Activated CD8-positive, alpha-beta memory T cell treated with anti-CD3 and anti-CD28 coated beads, Interleukin-2, amount 50 U/mL, for 48 hours (primary cell): ENCODE measurements at places on chromosomes 2 and 18.

- DNase-seq: no peak
These were observed 51.7 kb downstream of the COX7A2L start for GRCh38 chr2:42309366-42309765.

DNA sequence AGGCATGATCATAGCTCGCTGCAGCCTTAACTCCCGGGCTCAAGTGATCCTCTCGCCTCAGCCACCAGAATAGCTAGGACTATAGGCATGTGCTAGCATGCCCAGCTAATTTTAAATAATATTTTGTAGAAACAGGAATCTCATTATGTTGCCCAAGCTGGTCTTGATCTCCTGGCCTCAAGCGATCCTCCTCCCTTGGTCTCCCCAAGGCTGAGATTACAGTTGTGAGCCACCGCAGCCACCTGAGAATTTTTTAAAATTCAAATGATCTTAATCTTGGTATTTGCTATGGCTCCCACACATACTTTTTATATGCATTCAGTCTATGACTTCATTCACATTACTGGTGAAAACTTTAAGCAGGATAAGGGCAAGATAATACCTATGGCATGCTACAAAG, 13.1 kb downstream of the KRCC1 start:
- DNase-seq: no peak

GRCh38 chr2:54979321-54980044, 70.8 kb downstream of the RTN4 start:
- DNase-seq: no peak

GRCh38 chr2:128777196-128778035, 458.7 kb upstream of the HS6ST1 start:
- DNase-seq: peak; percentile 34

DNA sequence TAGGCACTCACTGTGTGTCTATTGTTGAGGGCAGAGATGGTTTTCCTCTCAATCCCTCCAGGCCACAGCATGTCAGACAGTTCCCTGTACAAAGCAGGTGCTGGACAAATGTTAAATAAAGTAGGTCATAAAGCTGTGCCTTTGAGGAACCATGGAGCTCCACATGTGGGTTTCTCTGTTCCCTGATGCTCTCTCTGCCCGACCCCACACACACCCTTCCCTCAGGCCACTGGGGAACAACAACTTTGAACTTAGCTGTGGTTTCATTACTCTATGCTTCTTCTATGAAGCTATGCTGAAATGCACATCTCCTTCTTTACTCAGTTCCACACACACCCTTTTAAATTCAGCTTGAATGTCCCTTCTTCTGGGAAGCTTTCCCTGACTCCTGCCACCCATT, 415.3 kb downstream of the HRH4 start:
- DNase-seq: no peak

DNA sequence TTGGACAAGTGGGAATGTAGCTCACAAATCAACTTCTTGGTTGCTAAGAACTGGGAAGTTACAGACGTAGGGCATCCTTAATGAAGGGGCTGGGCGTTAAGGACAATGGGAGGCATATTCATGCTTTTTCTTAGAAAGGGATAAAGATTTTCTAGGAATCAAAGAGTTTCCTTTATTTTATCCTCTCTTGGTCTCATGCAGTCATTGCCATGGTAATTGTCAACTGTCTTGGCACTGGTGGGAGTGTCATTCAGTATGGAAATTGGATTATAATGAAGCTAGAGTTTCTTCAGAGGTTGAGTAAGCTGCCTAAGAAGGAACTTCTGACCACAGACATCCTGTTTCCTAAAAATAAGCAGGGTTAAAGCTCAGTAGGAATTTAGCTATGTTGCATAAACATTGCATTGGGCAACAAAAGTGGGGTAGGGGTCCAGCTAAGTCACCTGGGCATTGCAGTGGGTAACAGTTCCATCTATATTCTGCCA, 114.0 kb downstream of the LYPD6B start:
- no peak for DNase-seq

- DNase-seq: peak; percentile 28
These were observed 6.1 kb downstream of the RNF144A start for GRCh38 chr2:6923319-6923718.

DNA sequence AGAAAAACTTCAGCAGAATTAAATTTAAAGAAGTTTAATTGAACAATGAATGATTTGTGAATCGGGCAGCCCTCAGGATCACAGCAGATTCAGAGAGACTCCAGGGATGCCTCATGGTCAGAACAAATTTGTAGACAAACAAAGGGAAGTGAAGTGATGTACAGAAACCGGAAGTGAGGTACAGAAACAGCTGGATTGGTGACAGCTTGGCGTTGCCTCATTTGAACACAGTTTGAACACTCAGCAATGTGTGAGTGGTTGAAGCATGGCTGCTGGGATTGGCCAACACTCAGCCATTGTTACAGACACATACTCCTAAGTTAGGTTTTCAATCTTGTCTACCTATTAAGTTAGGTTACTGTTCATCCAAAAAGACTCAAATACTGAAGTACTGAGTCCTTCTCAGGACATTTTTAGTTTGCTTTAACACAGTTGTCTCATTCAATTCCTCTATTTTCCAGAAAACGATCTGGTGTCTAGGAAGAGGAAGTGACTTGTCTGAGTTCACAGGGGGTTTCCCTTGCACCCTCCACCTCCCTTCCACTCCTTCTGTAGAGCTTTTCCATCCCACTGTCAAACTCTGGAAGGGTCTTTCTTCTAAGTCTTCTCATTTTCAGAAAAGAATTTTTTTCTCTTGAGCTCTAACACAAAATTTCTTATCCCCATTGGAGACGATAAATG, 137.9 kb downstream of the SLC4A3 start:
- DNase-seq: no peak

GRCh38 chr2:128605421-128605820, 286.8 kb upstream of the HS6ST1 start:
- DNase-seq: no peak

GRCh38 chr18:40524881-40525280, 1430.2 kb upstream of the PIK3C3 start:
- no peak for DNase-seq

GRCh38 chr2:187194049-187194448, 254.0 kb downstream of the CALCRL start:
- DNase-seq: no peak

GRCh38 chr2:162013514-162014475, 60.2 kb downstream of the DPP4 start:
- DNase-seq: no peak

DNA sequence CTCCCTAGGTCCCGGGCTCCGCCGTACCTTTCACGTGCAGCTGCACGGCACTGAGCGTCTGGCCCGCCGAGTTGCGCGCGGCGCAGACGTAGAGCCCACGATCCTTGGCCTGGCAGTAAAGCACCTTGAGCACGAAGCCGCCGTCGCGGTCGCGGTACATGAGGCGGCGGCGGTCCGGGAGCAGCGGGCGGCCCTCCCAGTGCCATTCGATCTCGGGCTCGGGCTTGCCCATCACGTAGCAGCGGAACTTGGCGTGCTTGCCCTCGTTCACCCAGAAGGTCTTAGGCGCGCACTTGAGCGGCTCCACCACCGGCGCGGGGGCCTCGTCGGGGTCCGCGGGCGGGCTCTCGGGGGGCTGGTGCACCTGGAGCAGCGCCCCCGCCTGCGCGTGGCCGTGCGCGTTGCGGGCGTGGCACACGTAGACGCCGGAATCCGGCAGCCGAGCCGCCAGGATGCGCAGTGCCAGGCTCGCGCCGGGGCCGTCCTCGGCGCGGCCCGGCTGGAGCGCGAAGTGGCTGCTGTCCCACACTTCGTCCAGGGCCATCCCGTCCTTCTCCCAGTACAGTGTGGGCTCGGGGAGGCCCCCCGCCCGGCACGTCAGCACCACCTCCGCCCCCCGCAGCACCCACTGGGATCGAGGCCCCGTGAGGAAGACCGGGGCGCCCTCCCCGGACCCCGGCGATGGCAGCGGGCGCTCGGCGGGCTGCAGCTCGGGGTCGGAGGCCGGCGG, 980 bp downstream of the OBSL1 start:
- DNase-seq: no peak

DNA sequence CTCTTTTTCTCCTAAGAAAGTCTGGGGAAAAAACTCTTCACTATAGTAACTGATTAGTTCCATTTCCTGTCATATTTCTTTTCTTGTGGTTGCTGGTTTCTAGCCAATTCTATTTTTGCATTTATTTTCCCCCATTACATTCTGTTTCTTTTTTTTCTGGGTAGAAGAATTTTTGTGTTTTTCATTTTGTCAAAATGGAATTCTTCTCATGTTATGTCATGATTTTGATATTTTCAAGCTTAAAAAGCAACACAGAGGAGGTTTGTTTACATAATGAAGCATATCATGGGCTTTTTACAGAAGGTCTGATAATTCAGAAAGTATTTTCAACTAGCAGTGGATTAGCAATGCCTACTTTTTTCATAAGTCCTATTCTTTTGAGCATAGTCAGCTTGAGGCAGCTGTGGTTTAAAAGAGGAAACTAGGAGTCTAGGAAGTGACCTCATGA, 102.0 kb downstream of the MAP2 start:
- no peak for DNase-seq

GRCh38 chr2:70842401-70842800, 6.8 kb upstream of the CD207 start:
- DNase-seq: no peak

- no peak for DNase-seq
These were observed 154.7 kb downstream of the TSN start for GRCh38 chr2:121910139-121910538.

DNA sequence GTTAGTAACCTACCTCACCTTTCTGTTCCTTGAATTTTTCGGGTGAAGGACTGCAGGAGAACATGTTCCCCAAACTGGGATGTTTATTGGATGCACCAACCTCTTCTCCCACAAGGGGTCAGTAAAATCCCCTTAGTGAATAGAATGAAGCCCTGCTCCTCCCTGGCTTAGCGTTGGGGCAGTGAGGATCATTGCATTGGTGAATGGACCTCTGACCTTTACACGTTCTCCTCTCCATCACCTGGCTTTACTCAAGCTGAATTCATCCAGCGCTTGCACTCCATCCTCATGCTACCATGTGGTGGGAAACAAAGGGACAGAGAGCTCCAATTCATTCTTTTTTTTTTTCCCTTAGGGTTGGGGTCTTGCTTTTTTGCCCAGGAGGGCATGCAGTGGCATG, 157.2 kb downstream of the MIB1 start:
- no peak for DNase-seq

- no peak for DNase-seq
These were observed 8.6 kb downstream of the EPAS1 start for GRCh38 chr2:46305767-46306166.

GRCh38 chr18:45722899-45723298, 1.1 kb upstream of the SLC14A1 start:
- DNase-seq: peak; percentile 88

- no peak for DNase-seq
These were observed 37.5 kb downstream of the CMPK2 start for GRCh38 chr2:6828299-6828584.

DNA sequence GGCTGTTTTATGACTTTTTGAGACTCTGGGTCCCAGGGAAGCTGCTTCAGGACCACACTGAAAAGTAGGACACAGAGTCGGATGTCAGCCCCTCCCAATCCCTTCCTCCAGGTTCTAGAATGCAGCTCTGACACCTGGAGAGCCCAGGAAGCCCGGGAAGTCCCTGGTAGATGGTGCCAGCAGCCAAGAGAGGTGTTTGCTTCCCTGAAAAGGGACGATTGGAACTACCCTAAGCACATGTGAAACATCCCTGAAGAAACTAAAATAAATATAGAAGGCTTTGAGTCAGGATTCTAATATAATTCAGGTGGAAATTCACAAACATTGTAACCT, 163.2 kb upstream of the CYRIA start:
- no peak for DNase-seq

GRCh38 chr2:64225491-64225890, 81.3 kb upstream of the PELI1 start:
- DNase-seq: no peak

DNA sequence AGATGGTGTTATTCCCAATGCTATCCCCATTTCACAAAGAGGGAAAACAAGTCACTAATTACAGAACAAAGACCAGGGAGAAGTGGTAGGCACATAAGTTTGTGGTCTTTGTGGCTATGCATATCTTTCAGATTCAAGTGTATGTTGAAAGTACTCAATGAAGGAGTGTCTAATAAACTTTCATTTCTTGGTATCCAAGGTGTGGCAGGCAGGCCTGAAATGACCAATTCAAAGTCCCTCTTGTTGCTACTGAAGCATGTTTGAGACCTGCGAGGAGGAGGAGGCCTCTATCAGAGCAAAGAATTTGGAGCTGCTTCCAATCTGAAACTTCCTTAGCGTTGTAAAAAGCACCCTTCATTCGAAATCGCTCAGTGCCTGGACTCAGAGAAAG, 60.9 kb upstream of the KLF7 start:
- DNase-seq: no peak

GRCh38 chr2:430291-431040, 142.6 kb upstream of the ALKAL2 start:
- no peak for DNase-seq

DNA sequence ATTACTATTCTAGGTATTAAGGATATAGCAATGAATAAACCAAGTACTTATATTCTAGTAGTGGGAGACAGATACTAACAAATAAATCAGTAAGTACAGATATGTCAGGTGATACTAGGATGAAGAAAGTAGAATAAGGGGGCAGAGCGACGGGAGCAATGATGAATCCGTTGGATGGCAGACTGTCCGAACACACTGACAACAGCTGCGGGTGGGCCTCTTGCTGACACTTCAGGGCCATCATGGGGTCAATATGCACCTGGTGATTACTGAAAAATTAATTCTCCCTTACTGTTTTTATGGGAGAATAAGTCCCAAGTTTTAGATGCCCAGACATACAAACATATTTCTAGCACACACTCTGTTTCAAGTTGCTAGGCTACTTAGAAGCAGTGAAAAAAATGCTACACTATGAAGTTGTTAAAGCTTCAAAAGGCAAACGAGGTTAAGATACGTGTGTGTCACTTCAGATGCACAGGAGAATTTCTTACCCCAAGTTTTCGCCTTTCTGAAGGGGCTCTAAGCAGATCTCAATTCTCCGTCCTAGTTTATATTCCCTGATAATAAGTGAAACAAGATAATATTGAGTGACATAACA, 78.7 kb downstream of the USP40 start:
- DNase-seq: no peak

DNA sequence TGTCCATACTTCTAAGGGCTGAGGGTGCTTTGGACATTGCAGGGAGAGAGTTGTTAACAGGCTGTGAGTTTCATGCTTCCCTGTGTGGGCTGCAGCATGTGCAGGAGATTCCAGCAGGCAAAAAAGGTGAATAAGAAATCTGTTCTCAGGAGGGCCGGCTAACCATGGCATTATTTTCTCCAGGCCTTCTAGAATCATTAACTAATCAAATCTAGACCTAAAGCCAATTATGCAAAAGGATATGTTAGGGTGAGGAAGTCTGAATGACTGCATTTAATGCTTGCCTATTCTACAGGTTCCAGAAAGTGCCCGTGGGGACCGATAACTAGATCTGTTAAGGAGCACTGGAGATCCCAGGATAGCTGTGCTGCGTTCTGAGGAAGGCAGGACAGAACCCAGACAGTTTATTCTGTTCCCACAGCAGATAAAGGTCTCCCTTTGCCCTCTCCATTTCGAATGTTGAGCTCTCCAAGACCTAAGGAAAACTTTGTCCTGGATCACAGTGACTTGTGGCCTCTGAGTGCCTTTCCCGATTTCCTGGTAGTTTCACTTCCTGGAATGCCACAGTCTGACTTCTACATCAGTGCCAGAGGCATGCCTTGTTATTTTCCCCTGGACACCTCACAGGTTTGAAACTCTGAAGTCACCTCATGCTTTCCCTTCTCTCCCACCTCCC, 50.0 kb upstream of the ZFP36L2 start:
- DNase-seq: no peak
